H1 (cell line): ENCODE measurements at places on chromosomes 4 and X.
A peak's percentile ranks its signal among the peaks of the same experiment; 100 is the strongest.

DNA sequence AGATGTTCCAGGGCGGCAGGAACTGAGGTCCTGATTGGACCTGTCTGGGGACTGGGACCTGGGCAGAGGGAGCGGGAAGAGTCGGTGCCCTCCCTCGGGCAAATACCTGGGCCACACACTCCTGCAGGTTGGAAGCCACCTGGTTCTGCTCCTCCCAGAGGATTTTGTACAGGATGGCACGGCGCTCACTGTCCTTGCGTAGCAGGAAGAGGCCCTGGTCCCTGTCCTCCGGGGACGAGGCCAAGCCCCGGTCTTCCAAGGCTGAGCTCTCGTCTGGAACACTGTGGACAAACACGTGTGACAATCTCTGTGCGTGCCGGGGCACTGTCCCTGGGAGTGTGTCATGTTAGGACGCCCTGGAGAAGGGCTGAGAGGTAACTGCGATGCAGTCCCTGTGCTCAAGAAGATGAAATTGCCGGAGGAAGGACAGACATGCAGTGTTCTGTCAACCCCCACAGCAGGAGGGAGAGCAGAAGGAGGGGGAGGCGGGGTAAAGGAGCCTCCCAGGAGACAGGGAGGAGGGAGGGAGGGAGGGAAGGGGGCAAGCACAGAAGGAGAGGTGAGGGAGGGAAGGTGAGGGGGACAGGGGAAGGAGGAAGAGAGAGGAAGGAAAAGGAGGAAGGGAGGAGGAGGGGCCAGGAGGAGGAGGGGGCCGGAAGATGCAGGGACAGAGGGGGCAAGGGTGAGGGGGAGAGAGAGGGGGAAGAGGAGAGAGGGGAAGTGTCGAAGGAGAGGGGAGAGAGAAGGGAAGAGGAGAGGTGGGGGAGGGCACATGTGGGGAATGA, 29.0 kb downstream of the PDHA1 start:
- DNase-seq = peak; percentile 51

- peak; percentile 86 for DNase-seq
These were observed 10.3 kb upstream of the AKAP17A start for GRCh38 chrX:1581132-1581531.

- no peak for DNase-seq
These were observed 28.1 kb downstream of the MCUB start for GRCh38 chr4:109588176-109588575.

GRCh38 chrX:39726771-39727170, 371.0 kb downstream of the BCOR start:
- no peak for DNase-seq

DNA sequence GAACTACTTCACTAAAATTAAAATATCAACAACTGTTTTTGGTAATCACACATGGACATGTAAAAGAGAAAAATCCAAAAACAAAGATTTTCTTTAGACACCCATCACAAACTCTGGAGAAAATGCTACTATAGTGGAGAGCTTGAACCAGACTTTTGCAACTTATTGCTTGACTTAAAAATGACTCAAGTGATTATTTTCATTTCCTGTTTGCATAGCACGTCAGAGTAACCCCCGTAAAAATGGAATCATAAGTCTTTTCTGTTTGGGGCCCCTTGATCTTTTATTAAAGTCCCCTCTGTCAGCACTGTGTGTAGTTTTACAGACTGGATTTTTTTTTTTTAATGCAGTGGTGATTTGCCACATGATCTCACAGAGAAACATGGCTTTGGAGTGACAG, 79.5 kb downstream of the PRKG2 start:
- DNase-seq = no peak

DNA sequence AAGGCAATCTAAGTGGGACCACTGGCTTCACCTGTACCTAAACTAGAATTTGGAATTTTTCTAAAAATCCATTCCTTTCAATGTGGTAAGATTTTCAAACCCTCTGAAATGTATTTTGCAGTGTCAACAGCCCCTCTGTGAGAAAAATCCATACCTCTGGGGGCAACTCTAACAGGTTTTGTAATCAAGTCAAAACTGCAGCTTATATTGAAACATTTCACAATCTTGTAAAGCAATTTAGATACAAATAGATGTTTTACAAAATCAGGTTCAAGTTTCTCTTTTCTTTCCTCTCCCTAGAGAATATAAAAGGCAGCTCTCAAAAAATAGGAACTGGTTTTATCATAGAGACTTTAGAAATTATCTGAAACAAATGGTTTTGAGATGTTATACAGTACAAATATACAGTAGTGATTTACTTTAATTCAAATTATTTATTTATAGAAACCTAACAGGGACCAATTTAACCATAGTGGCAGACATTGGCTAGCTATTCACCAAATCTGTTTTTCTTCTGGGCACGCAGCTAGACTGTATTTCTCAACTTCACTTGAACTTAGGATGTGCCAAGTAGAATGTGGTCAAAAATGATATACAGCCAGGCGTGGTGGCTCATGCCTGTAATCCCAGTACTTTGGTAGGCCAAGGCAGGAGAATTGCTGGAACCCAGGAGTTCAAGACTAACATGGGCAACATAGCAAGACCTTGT, 36.3 kb upstream of the SPINK2 start:
- DNase-seq = no peak

DNA sequence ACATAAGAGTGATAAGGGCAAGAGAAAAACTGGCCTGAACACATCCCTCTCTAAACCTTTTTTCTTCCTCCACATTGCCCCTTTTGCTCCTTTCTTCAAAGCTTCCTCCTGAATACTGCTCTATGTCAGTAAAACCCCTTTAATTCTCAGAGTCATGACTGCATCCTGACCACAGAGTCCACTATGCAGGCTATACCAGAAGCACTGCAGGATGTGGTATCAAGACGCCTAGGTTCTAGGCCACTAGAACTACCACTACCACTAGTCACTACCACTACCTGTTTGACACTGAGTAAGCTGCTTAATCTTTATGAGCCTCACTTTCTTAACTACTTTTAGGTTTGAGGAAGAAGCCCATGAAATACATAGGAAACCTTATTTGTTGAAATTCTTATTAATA, 38.7 kb downstream of the ARHGEF9 start:
- no peak for DNase-seq
